Stimulated activated CD8-positive, alpha-beta memory T cell treated with anti-CD3 and anti-CD28 coated beads, Interleukin-15, amount 100 ng/mL, for 4 hours (primary cell): ENCODE measurements at places on chromosomes 2 and 18.

DNA sequence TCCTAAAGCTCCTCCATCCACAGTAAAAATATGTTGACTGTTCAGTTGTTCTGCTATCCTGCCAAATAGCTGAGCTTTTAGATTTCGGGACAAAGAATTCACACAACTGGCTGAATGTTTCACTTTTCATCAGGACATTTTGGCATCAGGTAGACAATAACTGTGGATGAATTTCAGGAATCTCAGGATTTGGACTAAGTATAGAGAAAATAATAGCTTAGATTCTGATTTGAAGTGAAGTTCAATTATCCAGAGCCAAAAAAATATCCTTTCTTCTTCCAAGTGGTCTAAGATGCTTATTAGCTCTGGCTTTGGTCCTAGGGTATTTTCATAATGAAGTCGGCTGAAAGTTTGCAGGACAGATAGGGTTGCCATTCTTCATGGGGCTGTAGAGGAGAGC is 16.1 kb downstream of the KCNE4 start:
- no peak for DNase-seq

DNA sequence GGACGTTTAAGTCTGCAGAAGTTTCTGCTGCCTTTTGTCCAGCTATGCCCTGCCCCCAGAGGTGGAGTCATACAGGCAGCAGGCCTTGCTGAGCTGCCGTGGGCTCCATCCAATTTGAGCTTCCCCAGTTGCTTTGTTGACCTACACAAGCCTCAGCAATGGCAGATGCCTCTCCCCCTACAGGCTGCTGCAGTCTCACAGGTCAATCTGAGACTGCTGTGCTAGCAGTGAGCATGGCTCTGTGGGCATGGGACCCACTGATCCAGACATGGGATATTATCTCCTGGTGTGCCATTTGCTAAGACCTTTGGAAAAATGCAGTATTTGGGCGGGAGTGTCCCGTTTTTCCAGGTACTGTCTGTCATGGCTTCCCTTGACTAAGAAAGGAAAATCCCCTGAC is 726.0 kb downstream of the ERBB4 start:
- no peak for DNase-seq

- no peak for DNase-seq
Measured at GRCh38 chr18:61388010-61388409, 54.8 kb downstream of the CDH20 start.

DNA sequence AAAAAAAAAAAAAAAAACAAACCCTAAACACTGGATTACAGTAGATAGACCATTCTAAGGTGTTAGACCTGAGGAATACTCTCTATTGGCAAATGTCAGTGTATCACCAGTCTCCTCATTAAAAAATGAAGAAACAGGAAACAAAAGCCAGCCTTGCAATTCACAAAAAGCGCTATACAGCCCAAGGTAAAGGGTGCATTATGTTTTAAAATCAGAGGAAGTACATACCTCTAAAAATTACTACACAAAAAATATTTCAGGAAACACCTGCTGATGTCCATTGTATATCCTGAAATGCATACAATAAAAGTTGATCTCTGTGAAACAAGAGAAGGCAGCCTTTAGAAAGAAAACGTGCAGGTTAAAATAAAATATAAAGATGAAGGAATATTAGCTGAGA is 54.9 kb upstream of the TSPYL6 start:
- DNase-seq = no peak

- no peak for DNase-seq
Measured at GRCh38 chr2:29249666-29250253, 134.5 kb downstream of the CLIP4 start.

- no peak for DNase-seq
Measured at GRCh38 chr2:71669628-71670429, 216.5 kb downstream of the DYSF start.

DNA sequence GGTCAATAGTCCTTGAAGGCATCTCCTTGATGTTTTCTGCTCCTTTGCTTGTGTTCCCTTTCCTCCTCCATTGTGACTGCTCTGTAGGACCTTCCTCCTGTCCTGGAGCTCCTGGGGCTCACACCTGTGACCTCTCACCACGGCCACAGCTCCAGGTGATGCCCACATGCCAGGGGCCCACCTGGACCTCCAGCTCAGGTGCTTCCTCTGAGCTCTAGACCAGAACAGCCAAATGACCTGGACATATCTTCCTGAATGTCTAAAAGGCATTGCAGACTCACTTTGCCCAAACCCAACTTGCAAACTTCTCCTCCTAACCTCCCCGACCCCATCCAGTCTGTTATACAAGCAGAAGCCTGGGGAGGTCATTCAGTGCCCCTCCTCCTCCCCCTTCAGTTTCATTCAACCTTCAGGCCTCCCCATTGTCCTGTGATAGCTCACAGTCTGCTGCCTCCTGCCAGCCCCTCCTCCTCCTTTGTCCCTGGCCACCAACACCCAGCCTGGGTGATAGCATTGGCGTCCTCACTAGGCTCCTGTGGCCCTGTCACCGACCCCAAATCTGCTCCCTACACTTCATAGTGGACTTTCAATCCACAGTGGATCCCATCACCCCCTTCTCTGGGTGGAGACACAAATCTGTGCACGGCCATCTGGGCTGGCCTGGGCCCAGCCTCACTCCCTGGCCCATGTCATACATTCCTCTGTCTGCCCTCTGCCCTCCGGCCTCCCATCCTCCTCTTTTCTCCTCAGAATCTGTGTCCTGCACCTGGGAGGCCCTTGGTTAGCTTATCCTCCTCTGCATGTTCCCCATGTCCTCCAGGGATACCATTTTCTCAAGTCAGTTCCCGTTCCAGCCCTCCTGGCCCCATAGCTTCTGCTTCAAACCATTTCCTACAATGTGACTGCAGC is 310.4 kb upstream of the HDAC4 start:
- no peak for DNase-seq

- no peak for DNase-seq
Measured at GRCh38 chr2:229162015-229162414, 109.1 kb downstream of the PID1 start.

GRCh38 chr2:99857867-99858444 is 284.4 kb downstream of the AFF3 start:
- no peak for DNase-seq

DNA sequence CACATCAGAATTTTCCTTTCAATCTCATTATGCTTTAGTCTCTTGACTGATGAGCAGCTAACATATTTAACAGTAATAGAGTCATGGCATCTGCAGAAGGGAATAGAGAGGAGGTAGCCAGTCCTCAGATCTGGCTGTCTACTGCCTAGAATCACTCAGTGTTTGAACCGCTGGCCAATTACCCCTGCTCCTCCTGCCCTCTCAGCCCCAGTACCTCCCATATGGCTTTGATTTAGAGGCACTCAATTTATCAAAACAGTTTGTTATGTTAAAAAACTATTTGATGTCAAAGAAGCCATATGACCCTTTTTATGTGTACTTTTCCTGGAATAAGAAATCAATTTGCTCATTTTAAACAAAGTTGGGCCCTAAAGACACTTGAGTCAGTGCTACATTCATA is 355.2 kb downstream of the CMPK2 start:
- no peak for DNase-seq

- no peak for DNase-seq
Measured at GRCh38 chr2:8090748-8091700, 590.8 kb upstream of the ID2 start.

- no peak for DNase-seq
Measured at GRCh38 chr2:181810823-181811695, 80.5 kb upstream of the ITPRID2 start.

DNA sequence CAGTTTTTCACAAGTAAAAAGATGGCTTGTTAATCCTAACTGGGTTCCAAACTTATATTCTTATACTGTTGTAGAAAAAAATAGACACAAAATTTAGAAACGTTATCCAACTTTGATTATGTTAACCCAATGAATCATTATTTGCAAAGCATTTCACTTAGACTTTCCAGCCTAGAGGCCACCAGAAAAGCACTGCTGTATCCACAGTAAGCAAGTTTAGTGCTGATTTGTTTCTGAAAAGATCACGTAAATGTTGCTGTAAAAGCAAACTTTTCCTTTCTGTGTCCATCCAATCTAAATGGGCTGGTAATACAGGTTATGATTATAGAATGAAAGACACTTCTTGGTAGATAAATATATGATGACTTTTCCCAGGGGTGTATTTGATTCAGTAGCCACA is 17.6 kb upstream of the BZW1 start:
- DNase-seq = no peak

DNA sequence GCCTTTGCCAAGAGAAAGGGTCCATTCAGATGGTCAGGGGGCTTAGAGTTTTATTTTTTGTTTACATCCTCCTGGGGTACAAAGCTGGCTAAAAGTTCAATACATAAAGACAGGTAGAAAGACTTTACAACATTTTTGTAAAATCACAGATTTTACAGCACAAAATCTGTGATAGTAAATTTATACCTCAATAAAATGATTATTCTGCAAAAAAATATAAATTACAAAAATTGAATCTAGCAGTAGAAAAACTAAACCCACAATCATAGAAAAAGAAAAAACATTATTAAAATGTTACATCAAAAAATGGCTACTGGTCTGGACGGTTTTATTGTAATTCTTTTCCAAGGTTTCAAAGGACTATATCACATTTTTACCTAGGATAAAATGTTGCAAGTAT is 674.2 kb upstream of the CHAC2 start:
- DNase-seq = no peak

GRCh38 chr2:237875256-237876060 is 16.0 kb downstream of the RAMP1 start:
- no peak for DNase-seq

DNA sequence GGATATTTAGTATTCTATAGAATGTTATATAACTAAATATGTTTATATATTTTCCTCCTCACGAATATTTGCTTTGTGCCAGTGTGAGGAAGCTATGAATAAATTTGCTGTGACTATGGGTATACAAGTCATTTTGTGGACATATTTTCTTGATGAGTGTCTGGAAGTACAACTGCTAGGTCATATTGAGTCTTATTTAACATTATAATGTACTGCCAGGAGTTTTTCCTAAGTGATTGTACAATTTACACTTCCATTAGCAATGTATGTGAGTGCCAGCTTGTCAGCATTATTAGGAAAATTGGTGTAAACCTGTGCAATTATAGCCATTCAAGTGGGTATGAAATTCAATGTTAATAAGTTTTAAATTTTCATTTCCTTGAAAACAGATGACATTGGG is 1328.9 kb upstream of the TMEFF2 start:
- no peak for DNase-seq

DNA sequence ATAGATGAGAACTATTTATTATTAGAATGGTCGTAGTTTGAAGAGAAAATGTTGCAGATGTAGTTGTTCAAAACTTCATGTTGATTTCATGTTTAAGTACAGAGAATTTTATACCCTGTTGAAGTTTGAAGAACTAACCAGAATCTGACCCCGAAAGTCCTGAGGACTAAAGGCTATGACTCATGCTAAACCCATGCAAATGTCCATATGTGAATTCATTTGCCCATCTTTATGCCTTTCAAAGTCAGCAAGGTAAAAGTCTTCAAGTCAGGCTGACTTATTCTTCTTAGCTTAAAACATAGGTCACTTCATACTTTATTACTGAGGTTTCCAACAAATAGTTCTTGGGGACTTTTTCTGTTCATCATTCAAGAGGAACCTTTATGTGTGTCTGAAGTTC is 185.5 kb downstream of the CCDC85A start:
- DNase-seq = no peak

DNA sequence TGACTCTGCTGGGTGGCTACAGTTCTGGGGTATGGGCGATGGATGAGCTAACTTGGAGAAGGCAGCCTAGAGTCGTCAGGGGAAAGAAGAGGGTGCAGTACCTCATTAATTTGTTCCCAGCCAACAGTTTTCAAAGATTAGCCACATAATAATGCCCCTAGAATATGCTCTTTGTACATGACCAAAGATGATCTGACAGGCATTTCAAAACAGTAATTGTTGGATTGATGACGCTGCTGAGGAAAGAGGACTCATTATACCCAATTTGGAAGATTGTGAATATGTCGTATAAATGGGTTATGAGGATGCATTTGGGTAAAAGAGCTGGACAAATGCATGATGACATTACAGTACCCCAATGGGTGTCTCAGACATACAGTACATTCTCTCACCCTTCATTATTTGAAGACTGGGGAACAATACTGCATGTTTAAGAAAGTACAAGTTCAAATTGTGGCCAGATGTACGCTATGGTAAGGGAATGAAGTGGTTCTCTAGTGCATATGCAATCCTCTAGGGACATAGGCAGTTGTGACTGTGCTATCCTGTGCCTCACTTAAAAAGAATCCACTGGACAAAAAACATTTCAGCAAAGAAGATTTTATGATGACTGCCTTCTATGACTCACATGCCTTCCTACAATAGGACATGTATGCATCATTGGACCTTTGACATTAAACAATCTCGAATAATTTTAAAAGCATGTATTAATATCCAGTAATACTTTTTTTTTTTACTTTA is 233.2 kb downstream of the CNTNAP5 start:
- no peak for DNase-seq

DNA sequence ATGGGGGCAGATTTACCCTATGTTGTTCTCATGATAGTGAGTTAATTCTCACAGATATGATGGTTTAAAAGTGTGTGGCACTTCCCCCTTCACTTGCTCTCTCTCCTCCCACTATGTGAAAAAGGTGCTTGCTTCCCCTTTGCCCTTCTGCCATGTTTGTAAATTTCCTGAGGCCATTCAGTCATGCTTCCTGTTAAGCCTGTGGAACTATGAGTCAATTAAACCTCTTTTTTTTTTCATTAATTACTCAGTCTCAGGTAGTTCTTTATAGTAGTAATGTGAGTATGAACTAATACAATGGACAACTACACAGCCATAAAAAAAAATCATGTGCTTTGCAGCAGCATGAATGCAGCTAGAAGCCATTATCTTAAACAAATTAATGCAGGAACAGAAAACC is 118.5 kb downstream of the CALCRL start:
- DNase-seq = no peak

DNA sequence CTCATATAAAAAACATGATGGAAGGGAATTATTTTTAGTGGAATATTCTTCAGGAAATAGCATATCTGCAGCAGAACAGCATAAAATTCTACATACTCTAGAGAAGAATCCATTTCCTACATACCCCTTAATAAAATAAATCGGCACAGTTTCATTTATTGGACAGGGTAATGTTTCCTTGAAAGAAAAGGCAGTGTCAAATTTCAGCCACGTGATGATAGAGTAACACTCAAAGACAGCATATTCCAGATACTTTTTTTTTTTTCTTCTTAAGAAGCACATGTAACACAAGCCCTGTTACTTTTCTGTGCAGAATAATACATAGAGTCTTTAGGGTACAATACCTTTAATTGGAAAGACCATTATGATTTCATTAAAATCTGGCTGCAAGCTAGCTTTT is 204.4 kb downstream of the SRBD1 start:
- no peak for DNase-seq

GRCh38 chr2:115364093-115364492 is 921.7 kb downstream of the DPP10 start:
- no peak for DNase-seq

GRCh38 chr2:46956981-46957531 is 41.5 kb upstream of the MCFD2 start:
- DNase-seq = no peak

- no peak for DNase-seq
Measured at GRCh38 chr2:19176977-19177376, 181.4 kb downstream of the OSR1 start.
